Colonic mucosa (tissue), 4 donors: ENCODE measurements at places on chromosomes 5 and 9. TPM values are rescaled to one million over a fixed set of nuclear protein-coding genes. Genes with fewer than 3 reads are reported as not detected.

Gene ADAMTS19
- 0.80 TPM for total RNA-seq

- no peaks in the 10 kb centered on the region for H3K27me3 ChIP-seq
- H3K4me3 ChIP-seq = no peak overlapping the region
- no peaks in the 10 kb centered on the region for H3K36me3 ChIP-seq
- no peak for DNase-seq
Observed at GRCh38 chr5:33850100-33850594, 41.6 kb downstream of the ADAMTS12 start.

DNA sequence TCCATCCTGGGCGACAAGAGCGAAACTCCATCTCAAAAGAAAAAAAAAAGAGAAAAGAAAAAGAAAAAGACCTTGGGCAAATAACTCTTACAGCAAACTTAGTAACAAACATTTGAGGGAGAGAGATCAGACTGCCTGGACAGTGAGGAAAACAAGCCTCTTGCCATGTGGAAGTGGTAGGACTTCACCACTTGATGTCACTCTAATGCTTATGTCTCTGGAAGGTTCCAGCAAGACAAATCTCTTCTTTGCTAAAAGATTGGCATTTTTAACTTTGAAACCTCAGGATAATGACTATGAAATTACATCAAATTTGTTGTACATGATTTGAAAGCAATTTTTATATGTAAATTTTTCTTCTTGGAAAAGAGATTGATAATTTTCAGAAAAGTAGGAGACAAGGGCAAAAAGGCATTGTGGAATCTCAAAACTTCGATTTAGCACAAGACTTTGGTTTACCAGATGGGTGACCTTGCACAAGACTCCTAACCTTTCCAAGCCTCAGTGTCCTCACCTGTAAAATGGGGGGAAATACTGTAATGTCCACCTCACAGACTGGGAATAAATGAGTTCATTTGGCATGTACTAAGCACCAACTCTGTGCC, 5.4 kb downstream of the ACTL7B start:
- no peaks in the 10 kb centered on the region for H3K27me3 ChIP-seq
- H3K4me3 ChIP-seq = no peak overlapping the region
- H3K4me1 ChIP-seq = no peaks in the 10 kb centered on the region
- H3K36me3 ChIP-seq = no peaks in the 10 kb centered on the region
- no peak for DNase-seq

GRCh38 chr5:112010475-112010874, 253.5 kb upstream of the NREP start:
- no peak for DNase-seq
- no peaks in the 10 kb centered on the region for H3K36me3 ChIP-seq
- H3K4me3 ChIP-seq = no peak overlapping the region

GRCh38 chr9:105445203-105445881, 2.5 kb upstream of the FSD1L start:
- H3K27ac ChIP-seq = no peak overlapping the region
- DNase-seq = no peak
- H3K27me3 ChIP-seq = no peaks in the 10 kb centered on the region
- H3K36me3 ChIP-seq = no peaks in the 10 kb centered on the region

GRCh38 chr9:93861736-93862358, 93.3 kb downstream of the BARX1 start:
- H3K4me1 ChIP-seq = no peaks in the 10 kb centered on the region
- H3K27me3 ChIP-seq = peaks cover 7% of the 10 kb centered on the region
- DNase-seq = no peak
